ENCODE measurements at places on chromosomes 1 and 21.

GRCh38 chr1:67441183-67441582 lies 11.0 kb upstream of the SERBP1 start:
- DNase-seq: no peak

GRCh38 chr1:30108186-30108585 lies 615.2 kb downstream of the MATN1 start:
- DNase-seq: no peak

DNA sequence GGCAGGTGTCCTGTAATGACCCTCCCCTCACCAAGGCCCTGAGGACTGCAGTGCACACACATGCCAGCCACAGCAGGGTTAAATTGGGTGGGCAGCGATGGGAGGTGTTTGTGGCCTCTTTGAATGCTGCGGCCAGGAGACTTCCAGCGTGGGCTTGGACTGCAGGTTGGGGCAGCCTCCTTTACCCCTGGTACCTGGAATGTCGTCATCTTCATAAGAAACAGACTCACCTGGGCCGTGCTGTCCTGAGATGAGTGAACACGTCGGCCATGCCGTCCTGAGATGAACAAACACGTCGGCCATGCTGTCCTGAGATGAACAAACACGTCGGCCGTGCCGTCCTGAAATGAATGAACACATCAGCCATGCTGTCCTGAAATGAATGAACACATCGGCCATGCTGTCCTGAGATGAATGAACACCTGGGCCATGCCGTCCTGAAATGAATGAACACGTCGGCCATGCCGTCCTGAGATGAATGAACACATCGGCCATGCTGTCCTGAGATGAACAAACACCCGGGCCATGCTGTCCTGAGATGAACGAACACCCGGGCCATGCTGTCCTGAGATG lies 50.1 kb upstream of the COL6A1 start:
- no peak for DNase-seq

DNA sequence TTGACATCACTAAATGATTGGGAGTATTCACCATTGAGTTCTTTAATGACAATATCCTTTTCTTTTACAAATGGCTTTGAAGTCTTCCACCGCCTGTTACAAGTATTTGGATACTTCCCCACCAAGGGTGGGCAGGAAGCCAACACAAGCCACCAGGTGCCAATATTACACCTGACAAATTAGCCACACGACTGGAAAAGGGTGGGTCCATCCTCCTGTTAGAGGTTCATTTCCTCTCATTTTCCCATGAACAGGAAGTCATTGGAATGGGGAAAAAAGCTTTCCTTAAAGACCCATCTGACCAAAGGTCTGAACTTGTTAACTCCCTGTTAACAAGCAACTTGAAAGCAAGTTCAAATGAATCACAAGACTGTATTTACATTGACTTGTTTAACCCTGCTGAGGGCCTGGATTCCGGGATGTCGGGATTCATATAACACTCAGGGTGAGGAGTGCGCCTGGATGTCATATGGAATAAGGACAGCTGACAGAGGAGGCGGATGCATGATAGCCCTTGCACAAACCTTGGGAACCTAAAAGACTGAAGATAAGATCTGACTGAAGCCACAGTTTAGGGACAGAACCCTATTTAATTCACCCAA lies 40.5 kb upstream of the PROX1 start:
- DNase-seq: no peak

- DNase-seq: no peak
Observed at GRCh38 chr1:182995894-182996293, 27.3 kb upstream of the LAMC1 start.

- no peak for DNase-seq
Observed at GRCh38 chr1:18109756-18110597, 2.4 kb downstream of the IGSF21 start.

DNA sequence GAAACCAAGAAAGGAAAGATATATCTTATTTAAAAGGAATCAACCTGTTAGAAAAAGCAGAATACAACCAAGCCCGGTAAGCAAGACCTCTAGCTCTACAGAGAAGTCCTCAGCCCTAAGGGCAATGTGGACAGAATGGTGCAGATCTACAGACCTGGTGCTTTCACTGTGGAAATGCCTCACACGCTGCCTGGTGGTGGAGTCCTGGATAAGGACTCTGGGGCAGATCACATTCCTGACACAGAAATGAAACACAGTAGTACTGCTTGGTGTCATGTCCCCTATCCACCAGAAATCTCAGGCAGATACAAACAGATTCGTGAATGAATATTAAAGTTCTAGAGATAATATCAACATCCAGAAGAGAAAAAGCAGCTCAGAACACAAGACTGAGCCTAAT lies 6.8 kb downstream of the CNN3 start:
- DNase-seq: no peak

- DNase-seq: no peak
Observed at GRCh38 chr1:160451859-160452232, 51.5 kb downstream of the VANGL2 start.

GRCh38 chr1:206886831-206887230 lies 10.4 kb upstream of the IL24 start:
- DNase-seq: no peak

- no peak for DNase-seq
Observed at GRCh38 chr1:245656189-245656717, 501.5 kb downstream of the KIF26B start.

GRCh38 chr1:172351346-172351745 lies 69.1 kb upstream of the C1orf105 start:
- no peak for DNase-seq

DNA sequence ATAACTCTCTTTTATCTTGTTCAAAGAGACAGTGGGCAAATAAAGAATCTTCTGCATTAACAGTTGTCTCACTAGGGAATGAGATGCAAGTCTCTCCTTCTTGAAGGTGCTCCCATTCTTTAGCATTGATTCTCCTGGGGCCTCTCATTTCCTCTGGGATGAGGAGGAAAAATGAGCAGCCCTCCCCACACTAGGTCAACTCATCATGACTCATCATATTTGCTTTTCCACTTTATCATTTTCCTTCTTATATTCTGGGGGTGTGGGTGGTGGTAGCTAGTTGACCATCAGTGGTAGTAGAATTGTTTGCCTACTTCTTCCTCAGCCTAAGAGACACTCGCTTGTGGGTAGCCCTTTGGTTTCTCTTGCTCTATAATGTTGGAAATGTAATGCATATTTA lies 182.0 kb upstream of the C1orf87 start:
- no peak for DNase-seq

DNA sequence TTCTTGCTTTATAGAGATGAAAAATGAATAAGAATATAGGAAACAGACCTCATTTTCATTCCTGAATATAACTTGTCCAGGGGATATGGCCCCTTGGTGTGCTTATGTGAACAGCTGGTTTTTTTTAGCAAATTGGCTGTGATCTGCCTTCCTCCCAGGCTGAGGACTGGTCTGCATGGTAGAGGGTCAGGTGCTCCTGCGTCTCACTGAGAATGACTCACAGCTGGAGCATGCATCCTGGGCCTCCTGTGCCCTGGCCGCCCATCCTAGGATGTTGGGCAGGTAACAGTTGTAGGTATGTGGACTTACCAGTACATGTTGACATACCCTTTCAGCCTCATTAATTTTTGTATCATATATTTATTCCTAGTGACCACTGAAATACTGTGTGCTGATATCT lies 29.8 kb downstream of the AGT start:
- no peak for DNase-seq

DNA sequence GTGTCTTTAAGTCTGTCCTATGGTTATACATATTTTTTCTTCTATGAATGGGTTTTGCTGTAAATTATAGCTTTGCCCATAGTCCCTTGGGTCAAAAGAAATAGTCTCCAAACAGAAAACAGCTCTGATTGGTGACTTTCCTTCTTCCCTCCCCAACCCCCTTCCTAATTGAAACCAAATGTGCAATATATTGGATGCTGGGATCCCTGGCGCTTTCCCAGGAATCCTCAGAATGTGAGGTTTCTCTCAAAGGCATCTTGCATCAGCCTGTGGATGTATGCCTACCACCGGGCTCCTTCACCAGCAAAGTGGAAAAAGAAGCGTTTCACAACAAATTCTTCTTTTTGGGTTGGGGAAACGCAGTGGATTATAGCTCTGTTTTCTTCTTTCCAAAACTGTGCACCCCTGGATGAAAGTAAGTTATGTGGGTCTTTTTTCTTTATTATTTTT lies at the start of gene DDR2:
Gene DDR2 (plus strand): TSS at position 248 of the 450 bp plus-strand sequence. CDS start 86,600 bp downstream, outside the sequence.
- DNase-seq: no peak

GRCh38 chr1:147762233-147763024 lies 2.0 kb upstream of the GJA5 start:
- no peak for DNase-seq

DNA sequence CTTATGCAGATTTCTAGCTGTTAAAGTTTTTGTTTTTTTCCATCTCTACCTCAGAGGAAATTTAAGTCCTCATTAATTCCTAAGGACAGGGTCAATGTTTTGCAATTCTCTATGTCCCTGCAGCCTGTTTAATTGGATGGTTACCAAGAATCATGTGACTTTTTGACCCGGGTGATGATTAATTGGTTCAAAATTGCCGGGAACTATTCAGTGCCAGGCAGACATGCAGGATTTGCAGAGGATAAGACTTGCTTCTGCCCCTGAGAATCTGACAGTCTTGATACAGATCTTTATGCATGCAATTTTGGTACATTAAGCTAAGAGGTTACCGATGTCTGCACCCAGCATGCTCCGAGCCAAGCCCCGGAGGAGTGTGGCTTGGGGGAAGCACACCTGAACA lies 87.9 kb downstream of the PLPP3 start:
- no peak for DNase-seq

GRCh38 chr21:31873275-31873695 lies 465 bp downstream of the HUNK start:
- DNase-seq: no peak

- no peak for DNase-seq
Observed at GRCh38 chr1:88961647-88962275, 30.7 kb downstream of the KYAT3 start.

DNA sequence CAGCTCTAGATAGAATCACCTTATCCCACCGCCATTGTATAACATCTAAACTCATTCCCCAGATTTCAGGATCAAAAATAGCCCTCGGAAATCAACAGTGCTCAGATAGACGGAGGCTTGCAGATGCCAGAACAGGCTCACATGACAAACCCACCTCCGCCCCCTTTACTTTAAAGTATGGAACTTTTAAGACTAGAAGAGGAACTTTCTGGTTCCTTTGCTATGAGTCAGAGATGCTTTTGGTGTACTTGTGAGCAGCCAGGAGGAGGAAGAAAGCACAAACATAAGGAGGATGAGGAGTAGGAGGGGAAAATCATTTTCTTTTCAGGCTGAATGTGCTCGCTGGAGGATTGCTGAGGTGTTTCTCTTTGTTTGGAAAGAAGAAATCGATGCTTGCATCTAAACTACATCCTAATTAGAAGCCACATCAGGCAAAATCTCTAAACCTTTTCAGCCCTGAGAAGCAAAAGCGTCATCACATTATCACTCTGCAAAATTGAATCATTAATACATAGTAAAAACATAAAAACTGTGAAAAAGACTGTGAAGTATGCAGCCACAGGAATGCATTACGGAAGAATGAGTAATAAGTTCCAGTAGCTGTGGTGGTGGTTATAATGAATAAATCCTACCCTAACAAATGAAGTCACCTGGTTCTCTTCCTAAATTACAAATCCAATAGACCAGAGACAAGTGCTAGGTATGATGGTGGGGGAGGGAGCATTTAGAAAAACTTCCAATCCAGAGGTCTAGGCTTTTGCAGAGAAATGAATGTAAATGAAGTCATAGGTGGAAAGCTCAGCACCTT lies 251.3 kb downstream of the KCNH1 start:
- DNase-seq: no peak

DNA sequence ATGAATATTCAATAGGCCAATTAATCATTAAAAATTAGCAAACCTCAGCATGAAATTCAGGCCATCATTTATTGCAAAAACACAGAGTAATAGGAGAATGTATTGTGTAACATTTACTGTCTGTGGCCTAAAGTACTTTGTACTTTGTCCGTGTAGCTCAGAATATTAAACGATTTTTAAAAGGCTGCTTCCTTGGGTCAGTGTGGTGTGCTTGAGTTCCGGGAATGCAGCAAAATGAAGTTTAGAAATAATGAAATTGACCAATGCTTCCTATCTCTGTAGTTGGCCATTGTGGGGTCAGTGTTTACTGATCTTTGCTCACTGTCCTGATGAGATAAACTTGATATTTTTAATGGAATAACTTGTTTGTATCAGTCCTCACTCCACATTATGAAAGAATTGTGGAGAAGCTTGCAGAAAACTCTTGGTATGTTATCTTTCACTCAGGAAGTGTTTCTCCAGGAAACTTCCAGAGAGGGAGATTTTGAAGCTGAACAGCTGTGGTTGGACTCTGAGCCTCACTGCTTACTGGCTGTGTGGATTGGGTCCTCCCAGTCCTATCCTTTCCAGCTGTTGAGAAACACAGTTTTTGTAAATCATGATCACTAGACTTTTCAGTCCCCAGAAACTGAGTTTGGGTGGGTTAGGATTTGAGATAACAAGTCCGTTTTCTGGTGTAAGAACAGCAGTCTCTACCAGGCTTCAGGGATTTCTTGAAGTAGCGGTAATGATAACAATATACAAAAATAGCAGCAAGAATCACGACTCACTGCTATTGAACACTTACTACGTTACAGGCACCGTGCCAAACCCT lies 19.2 kb upstream of the MTARC1 start:
- DNase-seq: no peak

DNA sequence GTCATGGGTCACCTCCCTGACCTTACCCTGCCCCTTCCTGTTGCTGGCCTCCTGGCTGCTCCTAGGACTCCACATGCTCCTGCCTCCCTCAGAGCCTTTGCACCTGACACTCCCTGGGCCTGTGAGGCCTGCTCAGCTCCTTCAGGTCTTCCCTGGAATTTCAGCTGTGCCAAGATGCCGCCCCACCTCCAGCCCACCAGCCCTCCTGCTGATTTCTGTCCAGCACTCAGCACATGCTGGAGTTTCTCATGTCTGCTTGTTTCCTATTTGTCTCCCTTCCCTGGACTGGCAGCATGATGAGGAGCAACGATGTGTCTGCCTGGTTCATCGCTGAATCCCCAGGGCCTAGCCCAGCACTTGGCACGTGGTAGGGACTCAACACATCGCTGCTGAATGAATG lies 3.0 kb downstream of the MFAP2 start:
- DNase-seq: no peak

DNA sequence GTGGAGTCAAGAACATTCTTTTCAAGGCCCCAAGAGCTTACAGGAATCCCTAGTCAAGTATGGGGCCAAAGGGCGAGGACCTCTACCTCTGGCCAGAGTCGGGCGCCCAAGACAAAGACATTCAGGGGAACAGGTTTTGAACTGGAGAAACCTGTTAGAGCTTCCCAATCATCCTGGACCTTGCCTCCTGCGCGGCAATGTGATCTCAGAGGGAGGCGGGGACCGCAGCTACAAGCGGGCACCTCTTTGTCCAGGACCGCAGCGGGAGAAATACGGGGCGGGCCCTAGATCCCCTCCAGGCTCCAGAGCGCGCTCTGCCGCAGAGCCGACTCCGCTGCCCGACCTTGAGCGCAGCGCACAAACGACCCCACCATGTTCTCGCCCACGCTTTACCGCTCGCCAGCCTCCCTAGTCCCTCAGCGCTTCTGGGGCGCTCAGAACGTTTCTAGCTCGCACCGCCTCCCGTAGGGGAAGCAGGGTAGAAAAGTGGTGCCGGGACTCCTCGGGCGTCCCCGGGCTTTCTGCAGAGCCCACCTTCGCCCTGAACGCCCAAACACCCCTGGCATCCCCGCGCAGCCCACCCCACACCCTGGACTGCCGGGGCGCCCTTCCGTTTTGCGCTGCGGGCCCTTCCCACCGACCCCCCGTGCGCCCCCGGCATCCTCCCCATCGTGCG lies 28.1 kb downstream of the RABIF start:
- no peak for DNase-seq

- DNase-seq: no peak
Observed at GRCh38 chr1:193102662-193103061, 2.6 kb downstream of the GLRX2 start.

GRCh38 chr1:113178522-113178921 lies 105.5 kb downstream of the LRIG2 start:
- DNase-seq: no peak

- no peak for DNase-seq
Observed at GRCh38 chr1:16026723-16027484, 5.1 kb downstream of the CLCNKA start.
